ENCODE measurements at places on chromosomes 13 and 19.

DNA sequence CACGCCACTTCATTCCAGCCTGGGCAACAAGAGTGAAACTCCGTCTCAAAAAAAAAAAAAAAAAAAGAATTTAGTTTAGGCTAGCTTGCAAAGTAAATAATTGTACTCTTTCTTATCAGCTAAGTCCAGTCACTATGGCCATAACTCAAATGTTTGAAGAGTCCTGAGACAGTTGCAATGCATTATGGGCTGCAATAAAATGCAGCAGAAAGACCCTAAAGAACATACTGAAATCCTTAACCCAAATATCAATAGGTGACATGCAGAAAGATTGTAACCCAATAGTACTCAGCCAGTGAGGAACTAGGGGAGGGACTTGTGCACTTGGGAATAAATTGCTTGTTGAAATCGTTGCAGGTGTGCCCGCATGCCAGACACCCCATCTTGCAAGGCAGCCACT, 20.9 kb upstream of the FFAR2 start:
- DNase-seq: no peak

DNA sequence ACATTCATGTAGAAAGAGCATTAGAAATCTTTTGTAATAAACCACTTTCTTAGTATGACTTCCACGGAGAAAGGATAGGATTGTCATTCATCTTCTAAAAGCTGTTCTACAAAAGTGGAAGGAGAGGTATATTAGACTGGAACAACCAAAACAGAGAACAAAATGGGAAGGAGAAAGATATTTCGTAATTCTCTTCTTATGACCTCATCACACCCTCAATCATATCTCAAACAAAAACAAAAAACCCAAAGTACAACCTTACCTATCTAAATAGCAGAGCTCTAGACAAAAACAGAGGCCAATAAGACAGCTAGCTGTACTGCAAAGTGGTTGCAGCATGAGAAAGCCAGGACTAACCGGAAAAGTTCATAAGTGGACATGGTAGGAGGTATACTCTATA, 46.3 kb downstream of the DACH1 start:
- no peak for DNase-seq

GRCh38 chr13:111577956-111578605, 257.6 kb downstream of the TEX29 start:
- DNase-seq: no peak

GRCh38 chr19:51837145-51837544, 42.2 kb downstream of the FPR3 start:
- DNase-seq: no peak

DNA sequence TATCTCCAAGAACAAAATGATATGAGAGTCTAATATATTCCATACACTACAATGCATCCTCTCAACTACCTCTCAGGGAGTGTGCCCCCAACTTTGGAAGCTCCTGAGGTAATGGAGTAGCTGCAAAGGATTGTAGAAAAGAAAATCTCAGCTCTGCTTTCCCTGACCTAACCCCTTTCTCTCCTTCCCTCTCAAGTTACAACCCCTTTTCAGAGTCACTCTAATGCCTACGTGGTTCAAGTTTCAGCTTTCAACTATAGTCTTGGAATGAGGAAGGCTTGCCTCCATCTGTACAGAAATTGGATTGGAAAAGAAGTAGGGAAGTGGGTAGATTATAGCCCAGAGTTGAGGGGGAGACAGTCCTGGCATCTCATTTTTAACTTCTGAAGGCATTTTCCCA, 256.0 kb downstream of the PCDH9 start:
- DNase-seq: no peak

DNA sequence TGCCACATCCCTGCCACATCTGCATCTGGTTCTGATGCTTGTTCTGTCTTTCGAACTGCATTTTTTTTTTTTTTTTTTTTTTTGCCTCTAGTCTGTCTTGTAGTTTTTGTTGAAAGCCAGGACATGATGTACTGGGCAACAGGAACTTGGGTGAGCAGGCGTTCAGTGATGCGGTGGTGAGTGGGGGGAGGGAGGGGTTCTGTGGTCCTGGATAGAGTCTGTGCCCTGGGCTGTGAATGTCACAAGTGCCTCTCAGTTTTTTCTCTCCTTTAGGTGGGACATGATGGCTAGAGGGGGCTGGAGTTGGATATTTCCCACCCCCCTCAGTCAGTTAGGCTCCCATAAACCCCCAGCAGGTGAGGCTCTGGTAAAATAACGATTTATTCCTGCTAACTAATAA, 3.5 kb downstream of the CEACAM4 start:
- no peak for DNase-seq

- DNase-seq: no peak
Measured at GRCh38 chr19:49848938-49849337, 2.0 kb upstream of the PTOV1 start.

DNA sequence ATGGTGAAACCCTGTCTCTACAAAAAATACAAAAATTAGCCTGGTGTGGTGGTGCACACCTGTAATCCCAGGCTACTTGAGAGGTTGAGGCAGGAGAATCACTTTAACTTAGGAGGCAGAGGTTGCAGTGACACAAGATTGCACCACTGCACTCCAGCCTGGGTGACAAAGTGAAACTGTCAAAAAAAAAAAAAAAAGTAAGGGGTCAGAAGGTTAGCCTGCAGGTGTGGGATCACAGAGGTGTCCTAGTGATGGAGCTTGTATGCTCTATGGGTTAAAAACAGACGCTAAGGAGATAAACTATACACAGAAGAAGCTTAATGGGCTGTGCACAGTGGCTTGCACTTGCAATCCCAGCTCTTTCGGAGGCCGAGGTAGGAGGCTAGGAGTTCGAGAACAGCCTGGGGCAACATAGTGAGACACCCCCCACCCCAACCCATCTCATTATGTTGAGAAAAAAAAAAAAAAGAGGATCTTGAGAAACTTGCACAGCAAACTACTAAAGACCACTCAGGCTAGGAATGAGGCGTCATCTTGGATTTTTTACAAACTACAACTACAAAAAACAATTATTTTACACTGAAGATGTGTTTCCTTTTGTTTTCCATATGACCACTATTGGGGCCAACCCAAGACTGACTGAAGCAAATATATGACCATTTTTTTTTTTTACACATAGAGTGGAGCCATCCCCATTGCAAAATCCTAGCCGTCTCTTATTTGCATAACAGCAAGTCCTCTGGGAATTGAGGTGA, 7.9 kb downstream of the FOSB start:
- DNase-seq: peak; percentile 53

- no peak for DNase-seq
Measured at GRCh38 chr19:5618591-5618990, 4.0 kb downstream of the SAFB2 start.

DNA sequence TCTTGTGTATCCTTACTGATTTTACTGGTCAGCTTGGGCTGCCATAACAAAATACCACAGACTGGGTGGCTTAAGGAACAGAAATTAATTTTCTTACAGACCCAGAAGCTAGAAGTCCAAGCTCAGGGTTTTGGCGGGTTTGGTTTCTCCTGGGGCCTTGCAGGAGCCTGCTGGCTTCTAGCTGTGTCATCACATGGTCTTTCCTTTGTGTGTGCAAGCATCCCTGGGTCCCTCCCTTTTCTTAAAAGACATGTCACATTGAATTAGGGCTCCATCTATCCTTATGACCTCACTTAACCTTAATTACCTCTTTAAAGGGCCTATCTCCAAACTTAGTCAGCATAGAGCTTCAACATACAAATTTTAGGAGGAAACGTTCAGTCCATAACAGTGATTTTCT, 23.4 kb downstream of the UBAC2 start:
- DNase-seq: no peak

- DNase-seq: no peak
Measured at GRCh38 chr13:111663953-111664421, 343.5 kb downstream of the TEX29 start.

- no peak for DNase-seq
Measured at GRCh38 chr13:102195566-102196462, 206.0 kb downstream of the FGF14 start.

DNA sequence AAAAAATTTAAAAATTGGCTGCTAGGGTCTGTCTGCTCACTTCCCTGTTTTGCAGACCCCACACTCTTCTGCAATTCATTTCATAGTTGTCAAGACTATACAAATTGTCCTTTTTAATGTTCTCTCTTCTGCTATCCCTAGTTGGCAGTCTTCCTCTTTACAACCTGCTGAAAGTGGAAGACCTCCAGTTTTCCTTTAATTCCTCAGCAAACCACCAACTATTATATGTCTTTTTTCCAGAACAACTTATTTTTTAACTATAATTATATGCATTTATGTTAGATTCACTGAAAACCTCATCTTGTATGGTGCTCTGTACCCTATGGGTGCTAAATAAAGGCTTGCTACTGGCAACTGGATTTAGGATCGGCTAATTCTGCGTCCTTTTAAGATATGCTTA, 1.1 kb upstream of the PHF11 start:
- no peak for DNase-seq

GRCh38 chr13:93108111-93108601, 118.5 kb upstream of the GPC6 start:
- DNase-seq: no peak

DNA sequence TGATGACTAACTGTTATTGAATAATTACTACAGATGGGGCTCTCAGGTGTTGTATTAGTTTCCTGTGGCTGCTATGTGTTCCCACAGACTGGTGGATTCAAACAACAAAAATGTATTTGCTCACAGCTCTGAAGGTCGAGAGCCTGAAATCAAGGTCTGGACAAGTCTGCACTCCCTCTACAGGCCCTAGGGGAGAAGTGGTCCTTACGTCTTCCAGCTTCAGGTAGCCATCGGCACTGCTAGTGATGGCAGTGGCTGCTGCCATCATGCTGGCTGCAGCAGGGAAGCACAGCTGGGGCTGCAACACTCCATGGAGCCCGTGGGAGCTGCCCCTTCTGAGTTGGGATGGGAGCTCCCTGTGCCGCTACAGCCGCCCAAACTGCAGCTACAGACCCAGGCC, 1.9 kb downstream of the TEX26 start:
- no peak for DNase-seq

DNA sequence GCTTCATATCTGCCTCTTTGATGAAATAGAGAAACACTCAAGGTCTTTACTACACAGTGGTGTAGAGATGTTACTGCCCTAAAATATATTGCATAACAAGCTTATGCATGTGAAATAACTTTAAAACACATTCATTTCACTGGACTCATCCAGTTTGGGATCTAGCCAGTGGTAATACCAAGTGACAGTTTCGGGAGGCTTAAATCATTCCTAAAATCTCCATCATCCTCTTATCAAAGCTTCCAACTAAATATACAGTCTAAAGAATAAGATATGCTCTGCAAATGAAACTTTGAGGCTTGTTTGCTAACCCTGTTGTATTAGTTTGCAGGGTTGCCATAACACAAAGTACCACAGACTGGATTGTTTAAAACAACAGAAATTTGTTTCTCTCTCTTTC, 52.8 kb downstream of the THSD1 start:
- no peak for DNase-seq

DNA sequence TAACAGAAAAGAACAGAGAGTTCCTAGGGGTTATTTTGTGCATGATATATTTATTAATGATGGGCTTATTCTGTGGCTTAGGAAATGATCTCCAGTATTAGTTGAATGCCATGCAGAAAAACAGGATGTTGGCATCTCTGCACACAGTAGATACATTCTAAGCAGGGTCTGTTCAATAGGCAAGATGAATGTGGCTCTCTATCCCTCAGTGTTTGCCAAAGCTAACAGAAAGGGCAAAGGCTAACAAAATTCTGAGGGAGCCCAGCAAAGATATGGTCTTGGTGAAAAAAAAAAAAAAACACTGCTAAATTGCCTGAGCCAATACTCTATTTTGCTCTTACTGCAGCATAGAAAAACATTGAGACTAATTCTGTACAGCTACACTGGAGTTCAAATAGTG, 1095.8 kb downstream of the UQCRFS1 start:
- DNase-seq: no peak

DNA sequence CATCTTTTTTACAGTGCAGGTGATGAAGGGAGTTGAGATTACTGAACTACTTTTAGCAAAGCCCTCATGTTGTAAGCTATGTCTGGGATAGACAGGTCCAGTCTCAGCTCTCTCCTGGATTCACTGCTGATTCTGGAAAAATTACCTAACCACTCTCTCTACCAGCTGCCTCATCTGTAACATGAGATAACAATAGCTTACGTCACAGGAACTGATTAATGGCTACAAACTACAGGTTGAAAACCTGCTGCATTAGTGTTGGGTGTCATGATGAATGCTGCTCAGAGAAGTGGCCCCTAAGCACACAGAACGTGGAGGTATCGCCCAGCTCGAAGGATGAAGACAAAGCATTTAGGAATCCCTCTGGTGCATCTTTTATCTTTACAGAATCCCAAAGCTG, 277.8 kb downstream of the ABCC4 start:
- no peak for DNase-seq

- DNase-seq: peak; percentile 87
Measured at GRCh38 chr19:55460670-55461258, 678 bp downstream of the ISOC2 start.

DNA sequence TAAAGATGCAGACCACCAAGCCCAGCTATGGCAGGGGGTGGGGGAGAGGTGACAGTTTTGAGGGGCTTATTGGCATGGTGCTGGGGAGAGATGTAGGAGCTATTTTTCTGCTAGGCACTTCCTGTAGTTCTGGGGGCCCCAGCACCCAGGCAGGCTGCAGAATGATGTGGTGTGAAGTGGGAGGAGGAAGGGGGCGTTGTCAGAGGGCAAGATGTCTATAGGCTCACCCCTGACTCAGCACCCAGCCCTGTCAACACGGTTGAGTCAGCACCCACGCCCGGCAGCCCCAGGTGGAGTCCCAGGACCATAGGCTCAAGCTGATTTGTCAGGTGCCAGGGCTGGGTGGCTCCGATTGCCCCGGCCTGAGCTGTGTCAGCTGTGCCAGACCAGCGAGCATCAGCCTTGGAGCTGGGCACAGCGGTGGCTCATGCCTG, 5.8 kb downstream of the KLF2 start:
- peak; percentile 76 for DNase-seq

DNA sequence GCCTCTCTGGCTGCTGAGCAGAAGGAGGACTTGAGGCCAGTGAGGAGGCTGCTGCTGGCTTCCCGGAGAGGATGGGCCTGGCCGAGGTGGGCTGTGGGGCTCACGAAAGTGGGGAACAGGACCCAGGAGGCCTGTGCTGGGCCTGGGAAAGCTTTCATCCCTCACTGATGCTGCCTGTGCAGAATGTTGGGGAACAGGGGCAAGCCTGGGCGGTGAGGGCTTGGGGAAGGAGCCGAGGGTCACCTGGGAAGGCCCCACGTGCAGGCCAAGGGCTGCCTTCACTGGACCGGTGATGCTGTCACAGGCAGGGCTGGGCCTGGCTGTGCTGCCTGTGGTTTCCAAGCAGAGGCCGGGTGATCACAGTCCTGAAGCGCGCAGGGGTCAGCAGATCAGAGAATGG, 9.4 kb downstream of the AP1M1 start:
- DNase-seq: peak; percentile 35

DNA sequence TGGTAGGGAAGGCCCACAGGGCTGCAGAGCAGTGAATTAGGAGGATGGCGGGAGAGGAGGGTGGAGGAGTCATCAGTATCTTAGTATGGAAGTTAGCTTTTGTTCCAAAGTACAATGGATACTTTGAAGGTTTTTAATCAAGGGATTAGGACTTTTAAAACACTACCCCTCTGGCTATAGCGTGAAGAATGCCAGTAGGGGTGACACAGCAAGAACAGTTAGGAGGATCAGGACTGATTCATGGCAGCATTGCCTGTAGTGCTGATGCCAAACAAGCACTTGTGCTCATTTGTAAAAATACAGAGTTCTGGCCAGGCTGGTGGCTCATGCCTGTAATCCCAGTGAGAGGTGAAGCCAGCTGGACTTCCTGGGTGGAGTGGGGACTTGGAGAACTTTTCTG, 46.2 kb downstream of the SKA3 start:
- no peak for DNase-seq

All from right forelimb (tissue), 1 donor.